ENCODE measurements at places on chromosomes 12 and 14. TPM values are rescaled to one million over a fixed set of nuclear protein-coding genes. Genes with fewer than 3 reads are reported as not detected.

The WNT1 gene
- total RNA-seq: not detected

The CACNA2D4 gene
- total RNA-seq: 23.0 TPM

The MIP gene
- not detected for total RNA-seq

The DHRS1 gene
- total RNA-seq: 14.2 TPM

The ESR2 gene
- 6.1 TPM for total RNA-seq

The RCOR1 gene
- 23.6 TPM for total RNA-seq

The OTOGL gene
- not detected for total RNA-seq

The CLEC1B gene
- not detected for total RNA-seq

DNA sequence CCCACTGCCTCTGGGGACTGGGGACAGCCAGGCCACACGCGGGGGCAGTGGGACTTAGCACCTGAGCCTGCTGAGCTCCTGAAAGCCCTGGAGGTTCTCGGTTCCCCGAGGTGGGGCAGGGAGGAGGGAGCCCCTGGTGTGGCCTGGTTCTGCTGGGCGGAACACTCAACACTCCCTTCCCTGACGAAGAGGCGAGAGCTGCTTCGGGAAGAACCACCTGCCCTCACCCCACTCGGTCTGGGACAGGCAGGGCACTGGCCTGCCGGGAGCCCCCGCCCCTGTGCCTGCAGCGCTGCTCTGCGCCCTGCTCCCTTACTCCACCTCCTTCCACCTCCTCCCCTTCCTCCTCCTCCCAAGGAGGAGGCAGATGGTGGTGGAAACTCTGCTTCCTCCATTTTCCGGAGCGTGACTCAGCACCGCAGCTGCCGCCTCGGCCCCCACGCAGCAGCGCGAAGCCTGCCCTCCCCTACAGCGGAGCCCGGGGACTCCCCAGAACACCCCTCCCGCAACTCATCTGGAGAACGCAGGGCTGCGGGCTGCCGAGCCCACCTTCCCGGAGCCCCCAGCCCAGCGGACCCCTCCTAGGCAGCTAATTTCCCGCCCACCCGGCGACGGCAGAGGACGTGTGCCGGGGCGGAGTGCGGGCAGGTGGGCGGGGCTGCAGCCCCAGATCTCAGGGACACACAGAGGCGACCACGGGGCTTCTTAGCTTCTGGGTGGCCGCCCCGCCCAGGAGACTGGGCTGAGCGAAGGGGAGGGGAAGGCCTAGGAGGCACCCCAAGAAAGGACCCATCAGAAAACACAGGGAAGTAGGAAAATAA is 11.7 kb upstream of the INF2 start:
- ATAC-seq: peak; percentile 88

- ATAC-seq: no peak
These were observed 472.4 kb downstream of the ATP23 start for GRCh38 chr12:58413794-58414193.

- no peak for ATAC-seq
These were observed 345.8 kb upstream of the CCDC196 start for GRCh38 chr14:66140213-66140918.

DNA sequence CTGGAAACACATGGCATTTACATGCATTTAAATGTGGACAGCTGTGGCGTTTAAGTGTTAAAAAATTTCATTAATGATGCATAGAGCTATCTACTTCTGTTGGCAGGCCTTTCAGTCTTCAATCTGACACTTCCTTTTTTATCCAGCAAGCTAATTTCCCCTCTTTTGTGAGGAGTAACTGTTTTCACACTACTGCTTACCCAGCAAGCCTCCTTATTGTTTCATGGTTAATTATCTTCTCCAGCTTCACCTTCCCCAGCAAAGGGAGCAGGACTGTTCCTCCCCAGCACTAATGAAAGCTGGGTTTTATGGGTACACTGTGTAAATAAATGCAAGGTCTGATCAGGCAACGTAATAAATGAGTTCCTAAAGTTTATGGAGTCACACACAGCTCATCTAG is 129.4 kb upstream of the NPAS3 start:
- ATAC-seq: no peak

GRCh38 chr12:57248934-57249742 is 1.8 kb downstream of the STAC3 start:
- ATAC-seq: no peak

DNA sequence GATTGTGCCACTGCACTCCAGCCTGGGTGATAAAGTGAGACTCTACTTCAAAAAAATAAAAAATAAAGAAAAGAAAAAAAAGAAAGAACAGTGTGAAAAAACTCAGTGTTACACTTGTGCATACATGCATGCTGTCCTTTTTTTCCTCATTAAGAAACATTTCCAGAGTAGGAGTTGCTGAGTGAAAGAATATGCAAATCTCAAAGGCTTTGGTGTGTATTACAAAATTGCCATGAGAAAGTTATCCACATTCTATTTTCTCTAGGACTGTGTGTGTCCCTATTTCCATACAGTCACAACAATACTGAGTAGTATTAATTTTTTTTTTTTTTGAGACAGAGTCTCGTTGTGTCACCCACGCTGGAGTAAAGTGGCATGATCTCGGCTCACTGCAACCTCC is 830 bp upstream of the A2ML1 start:
- ATAC-seq: no peak

DNA sequence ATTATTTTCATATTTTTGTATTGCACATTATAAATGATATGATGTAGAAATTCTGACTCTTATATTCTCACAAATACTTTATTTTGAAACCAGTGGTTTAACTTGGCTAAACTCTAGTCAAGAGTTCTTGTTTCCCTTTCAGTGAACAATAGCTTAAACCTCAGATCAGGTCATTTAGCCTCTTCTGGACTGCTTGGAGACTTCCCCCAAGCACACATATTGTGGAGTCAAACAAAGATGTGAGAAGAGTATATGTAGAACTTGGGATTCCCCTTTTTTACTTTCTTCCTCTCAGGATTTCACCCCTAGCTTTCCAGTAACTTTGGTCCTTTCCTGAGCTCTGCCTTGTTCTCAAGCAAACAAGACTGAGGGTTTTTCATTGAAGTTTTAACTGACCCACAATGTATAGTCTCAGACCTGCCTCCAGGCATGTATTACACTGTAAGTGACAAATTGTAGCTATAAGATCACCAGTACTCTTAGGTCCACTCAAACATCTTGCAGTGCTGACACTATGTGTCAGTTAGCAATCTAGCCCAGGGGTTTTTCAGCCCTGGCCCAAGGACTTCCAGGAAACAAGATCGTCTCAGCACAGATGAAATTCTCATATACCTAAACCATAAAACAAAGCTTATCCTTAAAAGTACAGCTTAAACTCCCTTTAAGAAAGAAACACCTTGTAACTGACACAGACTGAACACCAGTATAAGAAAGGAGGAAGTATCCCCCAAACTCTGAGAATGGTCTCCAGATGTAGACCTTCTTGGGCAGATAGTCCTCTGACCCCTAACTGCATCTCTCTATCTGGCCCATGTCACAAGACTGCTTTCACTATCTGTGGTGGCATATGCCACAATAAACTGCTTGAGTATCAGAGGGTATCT is 98.6 kb downstream of the SLC6A15 start:
- ATAC-seq: no peak

- ATAC-seq: no peak
These were observed 7.4 kb upstream of the IKZF4 start for GRCh38 chr12:56013482-56013881.

DNA sequence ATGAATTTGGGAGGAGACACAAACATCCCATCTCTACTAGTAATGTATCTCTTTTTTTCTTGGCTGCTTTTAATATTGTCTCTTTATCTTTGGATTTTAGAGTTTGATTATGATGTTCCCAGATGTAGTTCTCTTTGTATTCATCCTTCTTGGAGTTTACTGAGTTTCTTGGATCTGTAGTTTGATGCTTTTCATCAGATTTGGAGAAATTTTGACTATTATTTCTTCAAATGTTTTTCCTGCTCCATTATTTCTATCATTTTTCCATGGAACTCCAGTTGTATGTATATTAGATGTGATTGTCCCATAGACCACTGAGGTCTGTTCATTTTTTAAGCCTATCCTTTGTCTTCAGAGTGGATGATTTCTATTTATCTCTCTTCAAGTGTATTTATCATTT is 90.7 kb upstream of the ARHGAP5 start:
- ATAC-seq: no peak

GRCh38 chr12:108930155-108930554 is 50.3 kb downstream of the DAO start:
- ATAC-seq: no peak

DNA sequence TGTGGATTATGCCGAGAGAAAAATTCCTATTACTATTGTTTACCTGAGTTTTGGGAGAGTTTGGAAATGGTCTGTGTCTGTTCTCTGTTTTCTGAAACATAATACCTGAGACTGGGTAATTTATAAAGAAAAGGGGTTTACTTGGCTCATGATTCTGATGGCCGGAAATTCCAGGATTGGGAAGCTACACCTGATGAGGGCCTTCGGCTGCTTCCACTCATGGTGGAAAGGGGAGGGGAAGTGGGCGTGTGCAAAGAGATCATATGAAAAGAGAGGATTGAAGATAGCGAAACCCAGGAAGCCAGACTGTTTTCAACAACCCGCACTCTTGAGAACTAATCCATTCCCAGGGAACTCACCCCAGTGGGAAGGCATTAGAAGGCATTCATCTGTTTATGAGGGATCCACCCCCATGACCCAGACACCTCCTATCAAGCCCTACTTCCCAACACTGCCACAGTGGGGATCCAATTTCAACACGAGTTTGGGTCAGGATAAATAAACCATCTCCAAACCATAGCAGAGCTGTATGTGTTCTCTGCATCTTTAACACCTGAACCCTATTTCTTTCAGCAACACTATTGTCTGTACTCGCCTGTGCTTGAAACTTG is 51.1 kb downstream of the APAF1 start:
- no peak for ATAC-seq

DNA sequence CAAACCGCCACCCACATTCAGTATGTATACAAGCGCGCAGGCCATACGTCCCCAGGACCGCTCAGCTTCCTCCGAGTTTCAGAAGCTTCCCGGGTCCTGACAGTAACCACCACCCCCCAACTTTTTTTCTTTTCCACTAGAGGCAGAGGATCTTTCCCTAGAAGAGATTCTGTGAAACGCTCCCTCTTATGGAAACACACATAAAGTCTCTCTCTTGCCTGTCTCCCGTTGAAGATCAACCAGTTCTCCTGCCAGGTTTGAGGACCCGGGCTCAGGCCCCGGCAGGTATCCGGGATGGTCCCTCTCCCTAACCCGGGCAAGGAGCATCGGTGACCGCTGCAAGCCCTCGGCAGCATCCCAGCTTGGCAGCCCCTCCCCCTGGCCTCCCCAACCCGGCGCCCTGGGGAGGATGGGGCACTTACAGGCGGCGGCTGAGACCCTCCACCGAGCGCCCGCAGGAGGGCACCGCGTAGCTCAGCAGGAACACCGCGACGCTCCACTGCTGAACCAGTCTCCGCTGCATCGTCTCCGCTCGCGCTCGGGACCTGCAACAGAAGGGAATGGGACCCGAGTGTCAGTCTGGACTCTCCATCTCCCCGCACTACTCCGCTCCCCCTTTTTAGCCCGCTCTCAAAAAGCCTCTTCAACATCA is 3.4 kb downstream of the PTHLH start:
- ATAC-seq: peak; percentile 16

DNA sequence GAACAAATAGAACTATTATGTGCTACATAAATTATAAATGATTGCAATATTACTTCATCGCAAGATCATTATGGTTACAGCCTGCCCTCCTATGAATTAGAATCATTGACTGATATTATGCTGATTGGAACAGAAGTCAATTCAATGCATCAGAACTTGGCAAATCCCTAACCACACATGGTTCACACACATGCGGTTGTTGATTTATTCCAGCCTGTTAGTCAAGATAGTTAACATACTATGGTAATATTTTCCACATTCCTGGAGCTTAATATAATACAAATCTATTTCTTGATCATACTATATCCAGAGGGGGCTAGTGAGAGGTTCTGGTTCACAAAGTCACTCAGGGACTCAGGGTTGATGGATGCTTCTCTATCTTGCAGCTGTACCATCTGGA is 9.7 kb upstream of the CACNA1C start:
- ATAC-seq: no peak

DNA sequence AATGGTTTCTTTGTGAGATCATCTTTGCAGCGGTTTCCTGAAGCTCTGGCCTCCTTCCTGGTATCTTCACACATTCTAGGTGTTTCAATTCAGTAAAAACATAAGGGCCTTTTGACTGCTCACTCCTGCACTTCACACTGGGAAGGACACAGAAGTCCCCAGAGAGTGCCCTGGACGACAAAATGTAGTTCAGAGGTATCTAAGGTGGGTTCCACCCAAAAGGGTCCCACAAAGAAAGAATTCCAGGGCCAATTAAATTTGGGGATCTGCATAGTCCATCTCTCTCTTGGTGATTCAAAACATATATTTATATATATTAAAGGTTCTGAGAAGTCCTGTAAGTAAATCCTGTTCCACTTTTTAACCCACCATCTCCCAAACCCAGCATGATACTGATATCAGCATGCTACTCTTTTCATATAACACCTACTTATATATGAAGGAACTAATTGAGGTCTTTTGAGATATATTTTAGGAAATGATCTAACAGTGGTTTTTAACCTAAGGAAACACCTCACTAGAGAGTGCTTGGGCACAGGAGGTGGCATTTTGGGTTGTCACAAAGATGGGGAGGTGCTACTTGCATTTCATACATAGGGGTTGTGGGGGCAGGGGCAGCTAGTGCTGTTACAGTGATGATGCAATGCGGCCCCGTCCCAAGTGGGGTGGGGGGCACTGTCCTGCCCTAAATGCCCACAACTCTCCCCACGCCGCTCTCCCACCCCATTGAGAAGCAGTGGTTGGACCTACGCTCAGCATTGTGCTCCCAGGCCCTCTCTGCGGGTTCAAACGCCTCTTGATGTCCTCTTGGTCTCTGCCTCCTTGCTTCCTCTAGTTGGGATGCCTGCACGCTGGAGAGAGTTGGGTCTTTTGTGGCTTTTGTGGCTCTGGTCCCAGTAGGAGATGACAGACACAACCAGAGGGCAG is 109.4 kb downstream of the ARF6 start:
- ATAC-seq: peak; percentile 13

DNA sequence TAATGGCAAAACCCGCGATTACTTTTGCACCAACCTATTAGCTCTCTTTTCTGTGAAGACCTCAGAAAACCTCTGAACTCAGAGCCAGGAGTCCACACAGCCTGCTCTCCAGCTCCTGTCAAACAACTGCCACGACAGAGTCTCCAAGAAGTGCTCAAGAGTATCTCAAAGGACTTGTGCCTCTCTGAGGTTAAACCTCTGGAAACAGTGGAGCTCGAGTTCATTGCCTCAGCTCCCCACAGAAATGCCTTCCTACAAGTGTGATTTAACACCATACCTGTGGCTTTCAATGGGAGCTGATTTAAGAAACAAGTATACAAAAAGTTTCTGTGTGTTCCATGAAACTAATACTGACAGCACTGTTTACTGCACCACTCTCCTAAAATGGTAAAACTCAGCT is 20.1 kb downstream of the ACTN1 start:
- no peak for ATAC-seq

- no peak for ATAC-seq
These were observed 364.5 kb downstream of the PAWR start for GRCh38 chr12:79326222-79326621.

DNA sequence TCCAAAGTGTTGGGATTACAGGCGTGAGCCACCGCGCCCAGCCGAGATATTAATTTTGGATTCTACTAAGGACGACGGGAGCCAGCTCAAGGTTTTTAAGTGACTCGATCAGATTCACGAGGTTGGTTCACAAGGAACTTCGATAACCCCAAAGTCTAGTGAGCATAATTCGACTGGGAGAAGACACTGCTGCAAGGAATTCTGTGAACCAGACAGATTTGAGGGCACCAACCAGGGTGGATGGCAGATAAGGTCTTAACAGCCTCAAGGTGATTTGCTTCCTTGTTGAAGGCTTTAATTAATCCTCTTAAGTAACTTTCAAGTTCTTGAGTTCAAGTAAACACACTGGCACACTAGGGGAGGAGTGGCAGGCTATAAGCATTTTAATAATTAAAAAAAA is 1.1 kb upstream of the KLHDC2 start:
- no peak for ATAC-seq

Data from activated T-helper 17 cell treated with anti-CD3 and anti-CD28 coated beads, Interleukin-2, amount 50 U/mL, for 72 hours (primary cell).